Immature natural killer cell (primary cell): ENCODE measurements at places on chromosomes 5 and 9. TPM values are rescaled to one million over a fixed set of nuclear protein-coding genes. Genes with fewer than 3 reads are reported as not detected.

DNA sequence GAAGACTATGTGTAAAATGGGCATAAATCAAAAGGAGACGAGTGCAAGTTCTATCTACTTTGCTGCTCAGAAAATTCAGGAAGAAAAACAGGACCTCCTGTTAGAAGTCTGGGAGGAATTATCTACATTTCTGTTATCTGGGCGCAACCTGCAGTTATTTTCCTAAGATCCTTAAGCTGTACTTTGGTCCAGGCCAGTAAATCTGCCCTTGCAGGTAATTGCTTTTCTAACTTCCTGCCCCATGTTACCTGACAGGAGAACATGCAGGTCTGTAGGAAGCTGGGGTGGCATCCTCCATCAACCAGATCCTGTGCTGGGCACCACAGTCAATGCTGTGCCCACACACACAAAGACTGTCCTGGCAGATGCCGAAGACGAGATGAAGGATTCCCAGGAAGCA lies 5.7 kb downstream of the CCNJL start:
- no peak for DNase-seq

SLCO6A1 gene
- polyA plus RNA-seq: not detected

- no peak for DNase-seq
These were observed 583.6 kb downstream of the TMEM38B start for GRCh38 chr9:106277966-106278365.

DNA sequence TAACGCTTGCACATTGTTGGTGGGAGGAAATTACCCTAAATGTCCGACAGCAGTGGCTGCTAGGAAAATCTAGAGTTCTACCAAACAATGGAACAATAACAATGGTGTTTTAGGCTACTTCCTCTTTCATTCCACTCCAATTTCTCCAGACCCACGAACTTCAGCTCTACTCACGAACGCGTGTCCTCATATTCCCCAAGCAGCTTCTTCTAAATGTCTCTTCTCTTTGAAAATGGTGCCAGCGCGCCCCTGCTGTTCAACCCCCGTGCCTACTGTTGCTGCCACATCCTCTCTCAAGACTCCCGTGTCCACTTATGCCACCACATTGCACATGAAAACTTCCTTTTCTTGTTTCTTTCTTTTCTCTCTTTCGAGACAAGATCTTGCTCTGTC lies 25.6 kb downstream of the OR2V2 start:
- DNase-seq: no peak

DNA sequence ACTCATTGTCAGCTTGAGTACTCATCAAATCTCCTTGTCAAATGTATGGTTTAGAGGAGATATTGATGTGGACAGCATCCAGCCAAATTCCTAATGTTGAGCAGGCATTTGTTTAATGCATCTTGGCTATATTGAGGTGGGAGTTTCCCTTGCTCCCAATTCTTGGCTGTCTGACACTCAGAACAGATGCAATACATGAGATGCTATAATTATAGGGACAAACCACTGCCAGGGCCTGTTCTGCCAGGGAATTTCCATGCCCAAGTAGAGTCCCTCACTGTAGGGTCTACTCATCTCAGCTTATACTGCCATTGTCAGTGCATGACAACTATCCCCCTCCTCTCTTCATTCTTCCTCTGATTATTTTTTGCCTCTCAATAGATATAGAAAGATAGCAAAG lies 392.0 kb upstream of the KCNN2 start:
- no peak for DNase-seq

DNA sequence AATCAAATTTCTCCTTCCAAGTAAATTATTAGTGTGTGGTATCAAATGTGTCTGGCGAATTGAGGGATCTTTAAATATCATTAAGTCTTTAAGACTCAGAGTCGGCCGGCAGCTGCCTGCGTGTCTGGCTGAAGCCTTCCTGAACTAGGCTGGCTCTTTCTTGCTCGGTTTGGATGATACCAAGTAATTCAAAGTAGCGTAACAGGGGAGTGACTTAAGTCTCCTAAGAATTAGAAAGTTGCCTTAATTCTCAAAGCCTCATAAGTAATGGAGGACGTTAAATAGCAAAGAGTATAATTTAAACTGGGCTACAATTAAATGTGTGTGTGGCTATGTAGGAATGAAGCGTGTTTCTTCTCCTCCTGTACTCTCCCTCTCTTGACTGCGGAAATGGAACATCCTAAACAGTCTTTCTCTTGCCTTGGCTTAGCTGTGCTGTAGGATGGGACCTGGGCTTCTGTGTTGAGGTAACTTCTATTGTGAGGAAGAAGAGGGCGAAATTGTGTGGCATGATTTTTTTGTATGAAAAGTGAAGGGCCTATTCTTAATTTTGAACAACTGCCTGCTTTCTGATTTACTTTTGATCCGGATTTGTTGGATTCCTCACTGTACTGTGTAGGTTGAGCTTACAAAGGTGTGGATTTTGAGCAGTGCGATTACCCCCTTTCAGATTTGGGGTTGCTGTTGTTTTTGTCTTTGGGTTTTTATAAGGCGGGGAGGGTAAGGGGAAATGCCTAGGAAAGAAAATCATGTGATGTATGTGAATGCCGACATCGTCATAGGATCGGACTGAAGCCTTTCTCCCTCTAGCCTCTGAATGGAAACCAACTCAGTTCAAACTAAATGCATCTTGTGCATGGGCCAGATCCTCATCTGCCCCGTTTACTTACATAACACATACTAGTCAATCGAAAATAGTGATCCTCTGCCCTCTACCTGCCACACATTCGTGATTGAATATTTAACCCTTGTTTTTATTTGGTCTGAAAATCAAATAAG lies 29.9 kb downstream of the CPEB4 start:
- peak; percentile 77 for DNase-seq

GRCh38 chr5:6506611-6507010 lies 58.0 kb downstream of the UBE2QL1 start:
- DNase-seq: no peak

GRCh38 chr9:123081824-123082223 lies 48.4 kb downstream of the GPR21 start:
- peak; percentile 10 for DNase-seq

RANBP17 gene
- polyA plus RNA-seq: 1.7 TPM

DNA sequence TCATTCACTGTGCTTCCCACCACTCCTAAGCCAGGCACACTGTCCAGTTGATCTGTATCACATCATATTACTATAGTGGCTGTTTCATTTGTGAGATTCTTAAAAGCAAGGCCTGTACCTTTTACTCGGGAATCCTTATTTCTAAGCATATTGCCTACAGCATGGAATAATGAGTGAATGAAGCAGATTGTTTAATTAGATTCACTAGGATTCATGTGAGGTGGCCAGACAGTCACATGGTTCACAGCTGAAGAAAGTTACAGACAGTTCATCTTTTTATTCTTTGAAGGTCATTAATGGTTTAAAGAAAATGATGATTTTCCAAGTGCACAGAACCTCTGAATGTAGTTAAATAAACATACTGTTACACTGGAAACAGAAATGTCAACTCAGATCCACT lies 24.3 kb upstream of the SEMA6A start:
- DNase-seq: no peak

- no peak for DNase-seq
These were observed 41.9 kb downstream of the LIX1 start for GRCh38 chr5:97100476-97100875.

GRCh38 chr5:124912638-124913328 lies 166.3 kb upstream of the ZNF608 start:
- DNase-seq: no peak

- DNase-seq: no peak
These were observed 20.5 kb upstream of the MEIKIN start for GRCh38 chr5:131965826-131966415.

- no peak for DNase-seq
These were observed 19.5 kb downstream of the RAPGEF1 start for GRCh38 chr9:131720330-131720729.

DNA sequence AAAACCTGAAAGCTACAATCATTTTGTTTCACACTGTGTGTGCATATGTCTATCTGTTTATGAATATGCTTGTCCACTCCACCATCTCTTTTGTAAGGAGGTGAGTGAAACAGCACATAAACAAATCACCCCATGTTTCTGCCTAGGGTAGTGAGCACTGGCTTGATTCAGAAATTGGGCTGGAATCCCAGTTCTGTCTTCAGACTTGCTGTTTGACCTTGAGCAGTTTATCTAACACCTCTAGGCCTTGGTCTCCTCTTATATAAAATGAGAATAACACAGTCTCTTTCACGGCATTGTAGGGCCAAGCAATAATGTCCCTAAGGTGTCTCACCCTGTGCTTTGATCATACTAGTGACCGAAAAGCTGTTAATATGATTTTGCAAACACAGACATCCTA lies 61.2 kb downstream of the ZNF366 start:
- no peak for DNase-seq

TMED7 gene
- 35.5 TPM for polyA plus RNA-seq

DNA sequence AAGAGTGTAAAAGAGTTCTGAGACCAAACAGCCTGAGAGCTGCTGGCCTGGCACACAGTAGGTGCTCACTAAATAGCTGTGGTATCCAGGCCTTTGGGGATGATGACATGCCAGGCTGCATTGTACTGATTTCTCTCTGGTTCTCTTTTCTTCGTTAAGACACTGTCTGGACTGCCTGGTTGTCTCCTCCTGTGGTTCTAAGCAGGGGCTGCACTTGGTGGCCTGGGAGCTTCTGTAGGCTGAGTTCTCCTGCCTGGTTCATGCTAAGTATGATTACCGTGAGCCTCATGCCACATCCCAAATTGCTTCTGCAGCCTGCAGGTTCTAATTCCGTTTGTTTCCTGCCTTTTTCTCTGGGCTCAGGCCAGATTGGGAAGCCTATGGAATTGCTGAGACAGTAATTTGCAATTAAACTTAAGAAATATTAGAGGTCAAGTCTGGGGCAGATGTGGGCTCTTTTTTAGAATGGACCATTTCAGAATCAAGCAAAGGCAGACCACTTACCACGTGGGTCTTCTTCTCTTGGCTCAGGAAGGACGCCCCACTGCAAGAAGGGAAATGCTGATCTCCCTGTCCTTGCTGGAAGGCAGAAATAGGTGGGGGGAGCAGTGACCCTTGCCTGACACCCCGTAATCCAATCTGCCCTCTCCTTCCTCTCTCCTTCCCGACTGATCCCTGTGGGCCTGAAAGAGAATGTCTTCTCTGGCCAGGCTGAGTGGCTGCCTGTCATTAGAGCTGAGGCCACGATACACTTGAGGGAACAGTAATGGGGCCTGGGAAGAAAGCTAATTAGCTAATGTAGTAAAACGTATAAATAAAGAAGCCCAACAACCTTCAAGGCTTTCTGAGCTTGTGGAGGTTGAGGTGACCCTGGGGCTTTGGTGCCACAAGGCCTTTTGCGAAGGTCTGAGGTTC lies 21.9 kb upstream of the BOD1 start:
- DNase-seq: no peak

DNA sequence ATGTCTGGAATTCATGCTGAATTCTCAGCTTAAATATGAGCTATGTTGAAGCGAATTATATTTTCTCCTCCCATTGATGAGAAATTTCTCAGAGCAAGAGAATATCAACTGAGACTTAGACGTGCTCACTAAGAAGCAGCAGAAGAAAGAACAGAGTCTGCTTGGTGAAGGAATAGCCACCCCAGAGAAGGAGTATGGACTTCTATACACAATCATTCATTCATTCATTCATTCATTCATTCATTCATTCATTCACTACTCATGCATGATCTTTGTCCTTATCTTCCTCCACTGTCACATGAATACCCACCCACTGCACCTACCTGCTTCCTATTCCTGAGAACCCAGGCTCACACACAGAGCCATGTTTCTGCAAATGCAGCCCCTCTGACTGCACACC lies 206.6 kb downstream of the DEPDC1B start:
- DNase-seq: no peak

DNA sequence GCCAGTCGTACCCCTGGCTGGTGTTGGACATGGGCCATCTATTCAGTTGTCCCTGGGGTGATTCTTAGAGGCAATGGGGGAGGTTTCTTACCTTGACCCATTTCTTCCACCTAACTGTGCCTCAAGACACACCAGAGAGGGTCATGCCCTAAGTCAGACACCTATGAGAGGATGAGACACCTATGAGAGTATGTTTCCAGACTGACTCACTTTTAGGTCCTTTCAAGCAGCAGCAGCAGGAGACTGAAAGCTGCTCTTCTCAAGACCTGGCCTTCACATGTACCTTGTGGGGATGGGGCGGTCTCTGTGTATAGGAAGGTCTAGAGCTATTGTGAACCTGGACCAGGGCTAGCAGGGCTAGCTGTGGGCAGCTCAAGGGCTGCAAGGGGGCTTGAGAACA lies 130.1 kb downstream of the TENT4A start:
- DNase-seq: no peak

DNA sequence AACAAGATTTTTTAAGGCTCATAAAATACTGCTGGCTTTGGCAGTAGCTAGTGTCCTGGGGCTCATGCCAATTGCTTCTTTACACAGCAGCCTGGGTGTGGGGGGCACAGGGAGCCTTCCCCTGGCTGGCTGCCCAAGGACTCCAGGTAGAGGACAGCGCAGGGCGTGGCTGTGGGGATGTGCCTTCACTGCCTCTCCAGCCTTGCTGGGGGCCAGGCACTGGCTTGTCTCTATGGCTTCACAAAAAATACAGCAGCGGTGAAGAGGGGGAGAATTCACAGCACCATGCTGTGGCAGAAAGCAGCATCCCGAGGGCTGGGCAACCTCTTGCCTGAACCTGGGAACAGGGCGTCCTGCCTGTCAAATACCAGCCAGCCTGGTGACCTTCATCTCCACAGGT lies 57.4 kb downstream of the DAP start:
- DNase-seq: no peak

DNA sequence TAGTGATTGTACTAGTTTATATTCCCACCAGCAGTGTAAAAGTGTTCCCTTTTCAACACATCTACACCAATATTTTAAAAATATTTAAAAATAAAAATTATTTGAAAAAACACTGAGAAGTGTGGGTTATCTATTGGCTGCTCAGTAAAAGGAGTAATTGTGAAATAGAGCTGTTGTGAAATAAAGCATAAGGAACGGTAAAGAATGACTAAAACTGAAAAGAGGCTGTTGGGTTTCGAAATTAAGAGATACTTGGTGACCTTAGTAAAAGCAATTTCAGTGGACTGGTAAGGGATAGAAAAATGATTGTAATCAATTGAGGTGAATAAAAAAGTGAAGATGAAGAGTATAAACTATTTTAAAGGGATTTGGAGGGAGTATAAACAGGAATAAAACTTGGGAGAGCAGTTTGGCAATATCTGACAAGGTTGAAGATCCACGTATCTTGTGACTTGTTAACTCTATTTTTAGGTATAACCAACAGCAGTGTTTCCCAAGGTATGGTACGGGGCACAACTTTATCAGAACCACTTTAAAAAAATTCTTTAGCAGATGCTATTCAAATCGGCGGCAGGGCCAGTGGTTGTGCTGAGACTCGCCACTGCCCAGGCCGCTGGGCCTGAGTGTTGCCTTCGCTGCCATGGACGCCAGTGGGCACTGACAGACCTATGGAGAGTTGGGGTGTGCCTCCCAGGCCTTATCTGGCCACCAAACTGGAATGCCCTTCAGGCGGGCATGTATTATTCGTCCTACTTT lies 63.3 kb downstream of the TMEM38B start:
- DNase-seq: no peak
